ENCODE measurements at places on chromosomes 13 and 19. TPM values are rescaled to one million over a fixed set of nuclear protein-coding genes. Genes with fewer than 3 reads are reported as not detected.
A peak's percentile ranks its signal among the peaks of the same experiment; 100 is the strongest.

GRCh38 chr13:113220141-113220598, 10.8 kb downstream of the CUL4A start:
- H3K4me1 ChIP-seq, result peaks cover 13% of the 10 kb centered on the region
- H3K27ac ChIP-seq, result no peak overlapping the region
- DNase-seq, result no peak

DNA sequence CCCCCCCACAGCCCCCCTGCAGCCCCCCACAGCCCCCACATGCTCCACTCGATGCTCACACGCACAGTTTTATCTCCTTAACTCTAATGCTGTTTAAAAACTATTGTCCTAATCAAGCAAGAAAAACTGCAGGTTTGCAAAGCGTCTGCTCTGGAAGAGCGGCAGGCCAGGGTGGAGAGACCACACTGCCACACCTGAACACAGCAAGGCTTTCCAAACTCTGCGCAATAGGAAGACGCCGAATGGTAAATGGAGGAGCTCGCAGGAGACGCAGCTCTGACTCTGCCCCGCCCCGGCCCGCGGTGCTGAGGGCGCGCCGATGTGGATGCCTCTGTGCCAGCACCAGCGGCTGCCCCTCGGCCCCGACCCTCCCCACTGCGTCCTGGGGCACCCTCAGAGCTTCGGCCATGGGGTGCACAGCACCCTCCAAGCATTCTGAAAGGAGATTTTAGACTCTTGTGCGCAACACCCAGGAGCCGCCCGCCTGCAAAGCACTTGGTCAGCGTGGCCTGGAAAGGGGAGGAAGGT, 32.4 kb downstream of the RASA3 start:
- peaks cover 4% of the 10 kb centered on the region for H3K36me3 ChIP-seq
- peaks cover 68% of the 10 kb centered on the region for H3K4me1 ChIP-seq
- H3K27me3 ChIP-seq, result no peaks in the 10 kb centered on the region
- DNase-seq, result peak; percentile 22
- peak overlapping the region; percentile 75 for H3K27ac ChIP-seq

IL17D gene
- 0.21 TPM for total RNA-seq

SAFB gene
- 118 TPM for total RNA-seq

CLEC4G gene
- total RNA-seq, result not detected

DNA sequence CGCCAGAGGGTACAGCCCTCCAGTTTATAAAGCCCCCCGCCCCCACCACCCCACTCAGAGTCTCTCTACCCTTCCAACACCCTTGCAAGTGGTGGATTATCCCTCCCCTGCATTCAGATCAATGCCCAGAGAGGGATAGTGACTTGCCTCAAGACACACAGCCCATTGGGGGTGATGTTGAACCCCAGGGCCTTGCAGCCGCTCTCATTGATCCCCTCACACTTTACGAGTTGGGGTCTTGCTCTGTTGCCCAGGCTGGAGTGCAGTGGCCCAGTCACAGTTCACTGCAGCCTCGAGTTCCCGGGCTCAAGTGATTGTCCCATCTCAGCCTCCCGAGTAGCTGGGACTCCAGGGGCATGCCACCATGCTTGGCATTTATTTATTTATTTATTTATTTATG, 11.2 kb downstream of the TLE2 start:
- H3K27ac ChIP-seq, result no peak overlapping the region
- peaks cover 5% of the 10 kb centered on the region for H3K4me1 ChIP-seq
- H3K27me3 ChIP-seq, result no peaks in the 10 kb centered on the region
- DNase-seq, result no peak
- no peaks in the 10 kb centered on the region for H3K36me3 ChIP-seq

CYP2F1 gene
- not detected for total RNA-seq

DNA sequence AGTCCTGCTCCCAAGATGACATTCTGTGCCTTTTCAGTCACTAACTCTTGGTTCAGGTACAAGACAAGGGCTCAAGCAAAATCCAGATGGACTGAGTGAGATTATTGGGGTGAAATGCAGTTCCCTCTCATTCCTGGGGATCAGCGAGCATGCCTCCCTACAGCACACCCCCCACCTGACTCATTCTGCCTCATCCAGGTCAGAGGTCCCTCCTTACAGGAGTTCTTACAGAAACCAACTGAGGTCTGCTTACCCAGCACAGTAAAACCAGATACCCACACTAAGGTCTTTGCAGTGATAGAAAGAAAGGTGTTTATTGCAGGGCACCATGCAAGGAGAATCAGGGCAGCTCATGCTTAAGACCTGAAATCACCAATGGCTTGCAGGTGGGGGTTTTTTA, 21.6 kb upstream of the MRI1 start:
- peaks cover 7% of the 10 kb centered on the region for H3K4me1 ChIP-seq
- no peak for DNase-seq
- H3K27me3 ChIP-seq, result no peaks in the 10 kb centered on the region
- H3K36me3 ChIP-seq, result no peaks in the 10 kb centered on the region

DNA sequence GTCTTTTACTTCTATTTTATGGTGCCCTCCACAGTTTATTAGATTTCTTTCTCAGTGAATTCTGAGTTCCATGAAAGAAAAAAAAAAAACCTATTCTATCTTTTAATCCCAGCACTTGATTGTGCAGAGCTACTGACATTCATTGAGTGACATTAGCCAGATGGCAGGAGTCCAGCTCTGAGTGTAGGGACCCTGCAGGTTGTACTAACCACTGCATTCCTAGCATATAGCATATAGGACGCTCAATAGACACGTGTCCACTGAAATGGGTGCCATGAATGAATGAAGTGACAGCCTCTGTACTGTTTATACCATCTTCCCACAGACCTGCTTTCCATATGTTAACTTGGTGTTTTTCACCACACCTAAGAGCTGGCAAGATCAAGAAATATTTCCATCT, 206.3 kb downstream of the RAP2A start:
- no peak overlapping the region for H3K4me3 ChIP-seq
- H3K27ac ChIP-seq, result no peak overlapping the region
- H3K4me1 ChIP-seq, result no peaks in the 10 kb centered on the region
- DNase-seq, result no peak
- H3K27me3 ChIP-seq, result no peaks in the 10 kb centered on the region
- H3K36me3 ChIP-seq, result no peaks in the 10 kb centered on the region

ATP12A gene
- 0.09 TPM for total RNA-seq

- no peak overlapping the region for H3K4me3 ChIP-seq
- H3K27ac ChIP-seq, result no peak overlapping the region
- peaks cover 30% of the 10 kb centered on the region for H3K4me1 ChIP-seq
- peaks cover 3% of the 10 kb centered on the region for H3K36me3 ChIP-seq
- no peak for DNase-seq
- no peaks in the 10 kb centered on the region for H3K27me3 ChIP-seq
Observed at GRCh38 chr13:52161181-52161646, 1.8 kb upstream of the NEK3 start.

- peaks cover under 1% of the 10 kb centered on the region for H3K4me1 ChIP-seq
- H3K27me3 ChIP-seq, result peaks cover 1% of the 10 kb centered on the region
- H3K27ac ChIP-seq, result no peak overlapping the region
Observed at GRCh38 chr19:2355168-2356035, 4.7 kb upstream of the TMPRSS9 start.

CEACAM5 gene
- total RNA-seq, result not detected

DNA sequence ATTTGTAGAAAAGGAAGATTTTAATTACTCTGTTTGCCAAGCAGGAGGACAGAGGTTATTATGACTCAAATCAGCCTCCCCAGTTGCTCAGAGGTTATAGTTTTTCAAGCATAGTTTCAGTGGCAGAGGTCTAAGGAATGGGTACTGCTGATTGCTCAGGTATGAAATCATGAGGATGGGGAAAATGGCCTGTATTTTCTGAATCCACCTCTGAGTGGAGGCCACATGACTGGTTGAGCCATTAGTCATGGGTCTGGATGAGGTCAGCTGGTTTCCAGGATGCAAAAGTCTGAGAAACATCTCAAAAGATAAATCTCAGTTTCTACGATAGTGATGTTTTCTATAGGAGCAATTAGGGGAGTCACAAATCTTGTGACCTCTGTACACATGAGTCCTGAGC, 62.8 kb upstream of the CEACAM8 start:
- H3K27ac ChIP-seq, result no peak overlapping the region
- no peaks in the 10 kb centered on the region for H3K36me3 ChIP-seq
- peaks cover 12% of the 10 kb centered on the region for H3K27me3 ChIP-seq
- no peak overlapping the region for H3K4me3 ChIP-seq
- no peaks in the 10 kb centered on the region for H3K4me1 ChIP-seq
- DNase-seq, result no peak

DNA sequence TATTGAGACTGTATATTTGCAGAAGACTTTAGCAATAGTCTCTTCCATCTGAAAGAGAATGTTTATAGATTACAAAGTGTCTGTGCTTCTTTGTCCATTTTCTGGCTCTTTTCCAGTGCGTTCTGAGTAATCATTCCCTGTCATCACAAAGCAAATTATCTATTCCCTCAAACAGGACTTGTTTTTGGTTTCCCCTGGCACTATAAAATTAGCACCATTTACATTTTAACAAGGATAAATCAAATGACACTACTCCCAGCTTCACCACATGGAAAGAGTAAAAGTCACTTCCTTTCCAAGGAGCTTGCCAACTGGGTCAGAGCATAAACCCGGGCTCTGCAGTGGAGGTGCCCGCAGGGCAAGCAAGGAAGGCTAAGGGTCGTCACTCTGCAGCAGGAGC, 88.1 kb downstream of the SHISA2 start:
- no peak for DNase-seq
- H3K36me3 ChIP-seq, result no peaks in the 10 kb centered on the region
- H3K27me3 ChIP-seq, result no peaks in the 10 kb centered on the region

PABPC3 gene
- 0.74 TPM for total RNA-seq

DNA sequence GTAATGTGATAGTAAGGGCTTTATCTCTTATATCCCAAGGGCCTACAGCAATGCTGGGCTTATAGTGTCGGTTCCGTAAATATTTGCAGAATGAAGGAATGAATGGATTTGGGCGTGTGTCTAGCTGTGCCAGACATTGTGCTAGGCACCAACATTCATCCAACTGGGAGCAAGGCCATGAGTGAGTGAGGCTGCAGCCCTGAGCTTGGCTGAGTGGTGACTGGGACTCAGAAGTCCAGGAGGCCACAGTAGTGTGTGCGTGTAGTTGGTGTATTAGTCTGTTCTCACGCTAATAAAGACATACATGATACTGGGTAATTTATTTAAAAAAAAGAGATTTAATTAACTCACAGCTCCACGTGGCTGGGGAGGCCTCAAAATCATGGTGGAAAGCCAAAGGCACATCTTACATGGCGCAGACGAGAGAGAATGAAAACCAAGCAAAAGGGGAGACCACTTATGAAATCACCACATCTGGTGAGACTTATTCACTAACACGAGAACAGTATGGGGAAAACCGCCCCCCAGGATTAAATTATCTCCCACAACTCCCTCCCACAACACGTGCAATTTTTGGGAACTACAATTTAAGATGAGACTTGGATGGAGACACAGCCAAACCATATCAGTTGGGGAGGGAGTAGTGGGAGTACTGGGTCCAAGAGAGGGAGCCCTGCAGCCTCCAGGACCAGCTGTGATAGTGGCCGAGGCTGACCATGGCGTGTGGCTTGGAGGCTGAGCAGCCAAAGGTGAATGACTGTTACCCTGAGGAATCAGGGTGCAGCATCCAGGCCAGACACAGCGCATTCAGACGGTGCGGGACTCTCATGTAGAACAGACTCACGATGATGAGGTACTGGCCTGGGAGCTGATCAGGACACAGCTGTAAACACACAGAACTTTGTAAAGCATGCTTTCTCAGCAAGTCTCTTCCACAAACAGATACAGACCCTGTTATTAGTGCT, 104.6 kb downstream of the TEX26 start:
- peaks cover 15% of the 10 kb centered on the region for H3K27me3 ChIP-seq
- peaks cover 25% of the 10 kb centered on the region for H3K4me1 ChIP-seq
- no peak overlapping the region for H3K4me3 ChIP-seq
- no peaks in the 10 kb centered on the region for H3K36me3 ChIP-seq
- no peak overlapping the region for H3K27ac ChIP-seq

DNA sequence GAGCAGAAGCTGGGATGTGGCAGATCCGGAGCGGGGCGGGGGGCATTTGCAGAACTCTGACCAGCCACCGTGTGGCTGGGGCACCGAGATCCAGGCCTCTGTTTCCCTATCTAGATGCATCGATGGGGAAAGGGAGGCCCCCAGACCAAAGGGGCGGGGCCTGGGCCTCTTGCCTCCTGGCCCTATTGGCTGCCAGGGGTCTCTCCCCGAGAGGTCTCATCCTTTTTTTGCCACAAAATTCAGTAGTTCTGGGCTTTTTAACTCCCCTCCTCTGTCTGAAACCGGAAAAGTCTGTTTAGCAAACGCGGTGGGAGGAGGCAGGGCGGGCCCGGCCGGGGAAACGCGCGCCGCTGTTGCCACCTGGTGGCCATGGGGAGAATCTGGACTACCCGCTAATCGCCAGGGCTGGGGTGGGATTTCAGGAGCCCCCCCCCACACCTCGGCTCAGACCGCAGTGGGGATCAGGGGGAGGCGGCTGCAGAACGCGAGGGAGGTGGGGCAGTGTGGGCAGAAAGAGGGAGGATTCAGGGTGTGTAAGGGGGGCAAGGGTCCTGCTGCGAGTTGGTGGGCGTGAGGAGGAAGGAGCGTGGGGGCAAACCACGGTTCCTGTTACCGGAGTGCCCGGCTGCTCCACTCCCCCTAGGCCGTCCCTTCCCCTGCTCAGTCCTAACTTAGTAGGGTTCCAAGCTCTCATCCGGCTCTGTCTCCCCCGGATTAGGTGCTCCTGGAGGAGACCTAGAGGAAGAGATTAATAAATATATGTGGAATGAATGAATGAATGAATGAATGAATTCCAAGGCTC, 28.3 kb downstream of the IL12RB1 start:
- H3K27me3 ChIP-seq, result no peaks in the 10 kb centered on the region
- peak overlapping the region; percentile 74 for H3K27ac ChIP-seq
- peak; percentile 91 for DNase-seq
- no peak overlapping the region for H3K4me3 ChIP-seq

DNA sequence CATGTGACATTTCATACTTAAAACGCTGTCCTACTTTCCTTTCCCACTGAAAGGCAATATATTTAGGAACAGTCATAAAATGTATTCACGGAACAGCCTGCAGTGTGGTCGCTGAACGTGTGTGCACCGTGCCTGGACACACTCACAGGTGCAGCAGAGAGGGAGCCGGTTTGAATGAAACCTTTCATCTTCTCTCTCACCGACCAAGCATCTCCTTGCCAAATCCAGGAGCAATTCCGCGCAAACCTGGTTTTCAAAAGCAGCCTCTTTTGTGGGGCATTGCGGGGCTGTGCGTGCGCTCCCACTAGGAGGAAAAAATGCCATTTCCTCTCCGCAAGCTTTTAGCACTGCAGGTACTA, 1.0 kb downstream of the DCLK1 start:
- peaks cover 26% of the 10 kb centered on the region for H3K27me3 ChIP-seq
- H3K27ac ChIP-seq, result no peak overlapping the region
- DNase-seq, result no peak

TEX29 gene
- 0.30 TPM for total RNA-seq

GRCh38 chr13:43543331-43543730, 243.4 kb downstream of the ENOX1 start:
- H3K36me3 ChIP-seq, result no peaks in the 10 kb centered on the region
- H3K4me3 ChIP-seq, result no peak overlapping the region
- peaks cover 3% of the 10 kb centered on the region for H3K4me1 ChIP-seq
- H3K27me3 ChIP-seq, result peaks cover 2% of the 10 kb centered on the region

- peaks cover 41% of the 10 kb centered on the region for H3K4me1 ChIP-seq
- no peaks in the 10 kb centered on the region for H3K27me3 ChIP-seq
- DNase-seq, result no peak
- H3K36me3 ChIP-seq, result peaks cover 9% of the 10 kb centered on the region
Observed at GRCh38 chr19:4062419-4063368, 4.0 kb downstream of the ZBTB7A start.
